Activated effector memory CD4-positive, alpha-beta T cell treated with Interleukin-2 at 50 U/mL for 16 hours (primary cell): ENCODE measurements at places on chromosomes 6 and 20.

GRCh38 chr6:167404385-167405049, 79.6 kb downstream of the TTLL2 start:
- no peak for DNase-seq

GRCh38 chr20:54215157-54215789, 7.4 kb downstream of the PFDN4 start:
- no peak for DNase-seq

- no peak for DNase-seq
Observed at GRCh38 chr6:125952764-125953501, 3.6 kb upstream of the HINT3 start.

- DNase-seq, result no peak
Observed at GRCh38 chr6:109073344-109074132, 21.1 kb downstream of the SESN1 start.

GRCh38 chr20:63745961-63746731, 6.6 kb downstream of the SLC2A4RG start:
- no peak for DNase-seq

DNA sequence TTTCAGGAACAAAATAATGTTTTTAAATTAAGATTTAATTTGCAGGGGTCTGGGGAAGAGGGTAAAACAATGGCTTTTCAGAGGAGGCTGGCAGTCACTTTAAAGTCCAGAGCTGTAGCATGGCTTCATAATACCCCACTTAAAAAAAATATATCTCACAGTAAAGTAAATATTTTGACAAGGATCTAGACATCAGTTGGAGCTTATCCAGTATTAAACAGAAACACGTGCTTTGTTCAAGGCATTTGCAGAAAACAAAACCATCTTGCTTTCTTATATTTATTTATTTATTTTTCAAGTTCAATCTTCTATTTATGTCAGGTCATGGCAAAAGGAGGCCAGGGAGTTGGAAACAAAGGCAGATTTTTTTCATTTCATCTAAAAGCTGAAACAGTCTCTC, 53.3 kb upstream of the PRL start:
- no peak for DNase-seq

DNA sequence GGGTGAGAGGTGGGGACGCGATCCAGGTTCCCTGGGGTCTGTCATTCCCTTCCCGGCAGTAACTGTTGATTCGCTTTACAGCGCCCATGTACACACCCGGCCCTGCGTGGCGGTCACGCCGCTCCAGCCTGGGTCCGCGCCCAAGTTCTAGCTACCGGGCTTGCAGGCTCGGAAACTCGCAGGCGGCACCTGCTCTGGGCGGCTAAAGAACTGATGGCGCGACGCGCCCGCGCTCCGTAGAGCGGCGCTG, 1.4 kb upstream of the POU3F2 start:
- DNase-seq, result no peak

DNA sequence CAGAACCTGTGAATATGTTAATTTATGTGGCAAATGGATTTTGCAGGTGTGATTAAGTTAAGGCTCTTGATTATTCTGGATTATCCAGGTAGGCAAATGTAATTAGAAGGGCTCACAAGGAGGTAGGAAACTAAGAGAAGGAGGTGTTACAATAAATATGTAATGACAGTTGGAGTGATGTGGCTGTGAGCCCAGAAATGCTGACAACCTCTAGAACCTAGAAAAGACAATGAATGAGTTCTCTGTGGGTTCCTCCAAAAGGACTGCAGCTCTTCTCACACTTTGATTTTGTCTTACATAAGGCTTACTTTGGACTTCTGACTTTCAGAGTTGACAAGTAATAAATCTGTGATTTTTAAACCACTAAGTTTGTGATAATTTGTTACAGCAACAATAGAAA, 406.6 kb upstream of the EPHA7 start:
- no peak for DNase-seq

DNA sequence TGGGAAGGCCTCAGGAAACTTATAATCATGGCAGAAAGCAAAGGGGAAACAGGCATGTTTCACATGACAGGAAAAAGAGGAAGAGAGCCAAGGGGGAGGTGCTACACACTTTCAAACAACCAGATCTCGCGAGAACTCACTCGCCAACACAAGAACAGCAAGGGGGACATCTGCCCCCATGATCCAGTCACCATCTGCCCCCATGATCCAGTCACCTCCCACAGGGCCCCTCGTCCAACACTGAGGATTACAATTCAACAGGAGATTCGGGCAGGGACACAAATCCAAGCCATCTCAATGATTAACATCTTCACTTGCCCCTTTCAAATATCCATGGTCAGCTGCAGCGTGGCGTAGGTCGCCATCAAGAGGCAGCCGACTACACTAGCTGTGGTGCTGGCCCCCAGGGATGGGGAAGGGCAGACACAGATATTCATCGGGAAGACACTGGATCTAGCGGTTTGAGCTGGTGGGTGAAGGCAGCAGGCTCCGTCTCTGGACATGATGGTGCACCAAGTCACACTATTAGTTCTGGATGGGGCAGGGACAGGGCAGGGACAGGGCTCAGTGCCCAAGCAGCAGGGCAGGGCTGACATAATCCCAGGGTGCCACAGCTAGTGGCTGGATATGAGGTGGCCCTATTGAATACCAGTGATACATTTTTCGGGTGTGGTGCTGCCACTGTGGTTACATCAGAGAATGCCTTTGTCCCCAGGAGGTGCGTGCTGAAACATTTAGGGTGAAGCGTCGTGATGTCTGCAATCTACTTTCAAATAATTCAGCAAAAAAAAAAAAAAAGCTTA, 31.6 kb downstream of the TUBB2B start:
- DNase-seq, result no peak

GRCh38 chr20:6095409-6095808, 27.4 kb downstream of the FERMT1 start:
- no peak for DNase-seq

GRCh38 chr20:12358006-12358654, 440.4 kb downstream of the BTBD3 start:
- DNase-seq, result no peak

GRCh38 chr20:35180266-35180665, 8.4 kb downstream of the PROCR start:
- DNase-seq, result no peak

DNA sequence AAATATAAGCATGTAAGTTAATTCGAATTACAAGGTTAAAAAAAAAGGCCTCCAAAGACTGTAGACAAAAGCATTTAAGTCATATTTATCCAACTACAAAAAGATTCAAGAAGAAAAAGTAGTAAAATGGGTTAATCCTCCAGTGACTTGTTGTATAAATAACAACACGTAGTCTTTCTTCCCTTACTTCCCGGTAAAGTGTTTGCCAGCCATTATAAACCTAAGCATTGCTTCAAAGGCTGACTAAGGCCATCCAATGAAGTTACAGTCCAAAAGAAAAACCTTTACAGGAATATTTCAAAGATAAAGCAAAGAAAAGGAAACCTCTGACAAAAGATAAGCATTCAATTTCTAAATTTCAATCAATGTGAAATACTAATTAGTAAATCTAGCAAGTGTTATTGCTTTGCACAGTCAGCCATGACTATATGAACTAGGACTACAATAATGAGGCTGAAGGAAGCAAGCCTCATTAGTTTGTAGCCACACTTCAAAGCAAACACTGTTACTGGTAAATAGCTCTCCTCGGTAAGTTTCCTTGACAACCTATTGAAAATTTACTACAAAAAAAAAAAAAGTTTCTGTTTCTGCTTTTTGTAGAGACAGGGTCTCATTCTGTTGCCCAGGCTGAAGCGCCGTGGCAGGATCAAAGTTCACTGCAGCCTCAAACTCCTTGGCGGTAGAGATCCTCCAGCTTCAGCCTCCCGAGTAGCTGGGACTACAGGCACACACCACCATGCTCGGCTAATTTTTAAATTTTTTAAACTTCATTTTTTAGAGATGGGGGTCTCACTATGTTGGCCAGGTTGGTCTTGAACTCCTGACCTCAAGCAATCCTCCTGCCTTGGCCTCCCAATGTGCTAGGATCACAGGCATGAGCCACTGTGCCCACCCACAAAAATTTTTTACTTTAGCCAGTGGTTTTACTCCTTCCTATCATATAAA, 46.0 kb downstream of the NUDT3 start:
- DNase-seq, result no peak

DNA sequence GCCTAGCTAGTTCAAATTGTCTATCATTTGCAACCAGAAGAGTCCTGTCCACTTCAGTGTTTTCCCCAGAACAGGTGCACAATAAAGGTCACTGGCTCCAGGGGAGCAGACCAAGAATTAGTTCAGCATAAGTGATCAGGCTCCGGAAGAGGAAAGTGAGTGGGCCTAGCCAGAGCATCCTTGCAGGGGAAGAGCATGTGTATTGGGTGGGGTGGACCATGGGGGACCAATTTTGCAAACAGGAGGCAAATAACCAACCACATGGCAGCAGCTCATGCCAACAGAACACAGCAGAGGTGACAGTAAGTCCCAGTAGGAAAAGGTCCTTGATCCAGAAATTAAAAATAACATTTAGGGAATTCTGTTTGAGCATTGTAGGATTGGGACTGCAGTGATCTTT, 43.2 kb upstream of the CNR1 start:
- no peak for DNase-seq

- no peak for DNase-seq
Observed at GRCh38 chr6:98844244-98845210, 10.2 kb downstream of the POU3F2 start.

DNA sequence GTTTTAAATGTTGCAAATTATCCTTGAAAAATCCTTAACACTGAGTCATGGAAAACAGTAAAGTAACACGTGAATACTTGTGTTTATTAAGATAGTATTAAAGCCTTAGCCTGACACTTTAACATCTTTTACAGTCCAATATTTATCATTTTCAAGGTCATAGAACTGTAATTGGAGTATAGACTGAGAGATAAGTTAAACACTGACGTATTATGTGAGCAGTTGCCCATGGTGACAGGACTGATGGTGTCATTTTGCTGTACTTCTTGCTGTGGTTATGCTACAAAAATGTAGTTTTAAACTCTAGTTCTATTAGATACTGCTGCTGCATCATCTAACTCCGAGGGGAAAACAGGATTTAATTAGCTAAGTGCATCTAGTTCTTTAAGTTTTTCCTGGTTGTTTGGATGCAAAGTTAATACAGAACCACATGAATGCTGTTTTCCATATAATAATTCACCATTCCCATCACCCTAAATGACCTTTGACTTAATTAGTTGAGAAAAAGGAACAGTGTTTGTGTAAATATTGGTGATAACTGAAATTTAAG, 37.8 kb downstream of the SLC2A12 start:
- DNase-seq, result no peak

- DNase-seq, result no peak
Observed at GRCh38 chr20:52754366-52754765, 217.8 kb upstream of the TSHZ2 start.

- no peak for DNase-seq
Observed at GRCh38 chr6:10381133-10381829, 33.6 kb downstream of the TFAP2A start.

- DNase-seq, result no peak
Observed at GRCh38 chr6:23601811-23602345, 524.1 kb upstream of the NRSN1 start.

DNA sequence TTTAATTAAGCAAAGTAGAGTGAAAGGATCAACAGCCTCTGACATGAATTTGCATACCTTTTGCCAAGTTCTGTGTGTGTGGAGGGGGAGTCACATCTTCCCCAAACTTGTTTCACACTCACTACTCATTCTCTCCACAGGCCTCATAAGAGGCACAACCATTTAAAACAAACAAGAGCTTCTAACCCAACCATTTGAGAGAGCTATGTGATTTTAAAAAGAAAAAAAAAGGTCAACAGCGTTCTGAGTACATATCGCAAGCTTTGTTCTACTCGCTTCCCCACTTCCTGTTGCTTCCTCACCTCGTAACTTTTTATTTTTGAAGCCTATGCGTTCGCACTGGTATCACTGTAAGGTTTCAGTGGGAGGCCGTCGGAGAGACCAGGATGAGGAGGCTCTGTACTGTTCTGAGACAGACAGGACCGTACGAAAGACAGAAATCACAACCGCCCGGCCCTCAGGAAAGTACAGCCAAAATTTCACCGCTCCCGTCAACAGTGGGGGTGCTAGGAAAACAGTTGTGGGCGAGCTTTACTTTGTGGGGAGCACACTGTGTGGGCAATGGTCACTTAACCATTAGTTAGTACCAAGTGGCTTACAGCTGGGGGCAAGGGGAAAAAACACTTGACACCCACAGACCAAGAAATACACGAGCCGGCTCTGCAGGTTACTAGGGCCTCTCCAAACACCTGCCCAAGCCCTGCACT, 61.3 kb downstream of the TRERF1 start:
- peak; percentile 29 for DNase-seq

GRCh38 chr6:144632266-144632665, 347.1 kb downstream of the UTRN start:
- DNase-seq, result no peak

- DNase-seq, result no peak
Observed at GRCh38 chr20:9375221-9375681, 139.1 kb upstream of the LAMP5 start.

GRCh38 chr6:75932067-75932466, 140.4 kb downstream of the IMPG1 start:
- no peak for DNase-seq

DNA sequence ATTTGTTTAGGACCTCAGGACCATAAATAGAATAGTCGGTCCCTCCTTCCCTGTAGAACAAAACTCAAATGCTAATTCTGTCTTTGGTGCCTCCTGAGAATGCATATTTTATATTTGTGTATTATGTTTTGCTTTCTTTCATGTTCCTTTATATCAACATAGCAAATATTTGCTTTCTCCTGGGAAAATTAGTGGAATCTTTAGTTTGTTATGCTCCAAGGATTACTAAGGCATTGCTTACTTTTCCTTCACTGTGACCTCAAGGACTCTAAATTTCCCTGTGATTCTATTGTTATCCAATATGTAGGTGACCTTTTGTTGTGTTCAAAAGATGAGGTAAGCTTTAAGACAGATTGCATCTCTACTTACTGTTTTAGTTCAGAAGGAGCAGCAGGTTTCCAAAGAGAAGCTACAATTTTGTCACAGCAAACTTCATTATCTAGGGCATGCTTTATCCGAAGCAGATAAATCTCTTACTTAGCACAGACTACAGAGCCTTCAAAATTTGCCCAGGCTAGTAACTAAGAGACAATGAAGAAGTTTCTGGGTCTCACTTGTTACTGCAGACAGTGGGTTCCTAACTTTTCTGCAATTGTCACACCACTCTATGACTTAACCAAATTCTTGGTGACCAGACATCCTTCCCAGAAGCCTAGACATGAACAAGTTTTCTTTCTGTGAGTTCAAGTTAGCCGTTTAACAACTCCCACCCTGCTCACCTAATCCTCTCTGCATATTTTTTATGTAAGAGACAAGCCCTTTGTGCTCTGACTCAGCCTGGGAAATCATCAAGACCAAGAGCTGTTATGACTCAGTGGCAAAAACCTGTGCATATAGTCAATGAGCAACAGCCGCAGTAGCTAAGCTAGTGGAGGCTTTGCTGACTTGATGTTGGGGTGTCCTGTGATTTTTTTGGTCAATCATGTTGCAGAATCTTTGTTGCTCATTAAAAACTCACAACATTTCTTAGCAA, 378.8 kb downstream of the QKI start:
- no peak for DNase-seq
